ENCODE measurements at places on chromosomes 4 and X.

- DNase-seq: no peak
Measured at GRCh38 chrX:132059973-132060540, 37.0 kb downstream of the STK26 start.

DNA sequence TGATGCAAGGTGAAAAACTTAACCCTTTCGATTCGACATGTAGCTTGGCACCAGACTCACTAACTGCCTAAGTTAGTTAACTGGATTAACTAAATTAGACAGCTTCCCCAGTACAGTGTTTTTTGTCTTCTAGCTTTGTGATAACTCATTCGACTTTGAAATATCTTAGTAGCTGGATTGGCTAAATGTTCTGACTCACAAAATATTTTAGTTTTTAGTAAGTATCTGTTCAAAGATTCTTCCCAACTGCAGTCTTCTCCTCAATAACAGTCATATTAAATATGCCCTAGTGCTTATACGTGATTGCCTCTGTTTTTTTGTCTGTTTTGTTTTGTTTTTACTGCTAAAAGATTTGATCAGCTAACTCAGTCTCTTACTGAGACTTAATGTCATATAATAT is 102.9 kb downstream of the KCNIP4 start:
- DNase-seq: no peak

GRCh38 chr4:163493643-163494359 is 689 bp upstream of the TMA16 start:
- DNase-seq: no peak

GRCh38 chrX:132505116-132505515 is 16.3 kb upstream of the MBNL3 start:
- DNase-seq: no peak

- DNase-seq: no peak
Measured at GRCh38 chrX:116339407-116339806, 97.0 kb upstream of the SLC6A14 start.

- peak; percentile 41 for DNase-seq
Measured at GRCh38 chr4:75289914-75290582, 224.2 kb downstream of the RCHY1 start.

GRCh38 chr4:53752124-53752523 is 160.8 kb upstream of the LNX1 start:
- no peak for DNase-seq

GRCh38 chr4:183733181-183733580 is 74.1 kb downstream of the TRAPPC11 start:
- DNase-seq: no peak

- peak; percentile 6 for DNase-seq
Measured at GRCh38 chr4:77047037-77047436, 28.8 kb downstream of the CCNI start.

DNA sequence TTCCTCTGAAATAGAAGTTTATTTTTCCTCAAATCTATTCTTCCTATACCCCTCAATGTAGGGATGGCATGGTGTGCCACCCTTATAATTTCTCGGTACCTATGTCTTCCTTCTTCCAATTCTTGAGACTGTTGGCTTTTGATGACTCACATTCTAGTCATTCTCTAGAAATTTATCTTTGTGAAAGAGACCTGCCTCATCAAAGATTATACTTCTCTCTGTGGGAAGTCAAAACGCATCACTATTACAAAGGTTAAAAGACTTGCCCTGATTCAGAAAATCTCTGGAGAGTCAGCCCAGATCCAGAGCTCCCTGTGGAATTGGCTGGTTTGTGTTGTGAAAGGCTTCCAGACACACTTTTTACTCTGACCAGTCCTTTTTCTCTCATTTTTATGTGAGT is 65.9 kb upstream of the FSTL5 start:
- no peak for DNase-seq

DNA sequence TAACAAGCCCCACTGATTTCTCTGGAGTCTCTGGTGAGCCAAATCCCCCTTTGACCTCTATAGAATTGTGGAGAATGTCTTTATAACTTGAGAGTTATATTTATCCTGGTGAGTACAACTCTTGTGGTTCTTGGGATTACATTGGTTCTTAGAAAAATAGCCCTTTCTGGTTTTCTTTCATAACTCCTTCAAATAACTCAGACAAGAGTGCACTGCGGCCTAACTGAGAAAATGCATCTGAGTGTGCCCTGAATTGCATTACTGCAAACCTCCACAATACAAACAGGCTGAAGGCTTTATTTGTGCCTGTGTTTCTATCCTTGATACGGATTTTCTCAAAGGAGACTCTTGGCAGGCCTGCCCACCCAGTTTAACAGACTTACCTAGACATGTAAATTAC is 2.7 kb downstream of the BEX3 start:
- no peak for DNase-seq

DNA sequence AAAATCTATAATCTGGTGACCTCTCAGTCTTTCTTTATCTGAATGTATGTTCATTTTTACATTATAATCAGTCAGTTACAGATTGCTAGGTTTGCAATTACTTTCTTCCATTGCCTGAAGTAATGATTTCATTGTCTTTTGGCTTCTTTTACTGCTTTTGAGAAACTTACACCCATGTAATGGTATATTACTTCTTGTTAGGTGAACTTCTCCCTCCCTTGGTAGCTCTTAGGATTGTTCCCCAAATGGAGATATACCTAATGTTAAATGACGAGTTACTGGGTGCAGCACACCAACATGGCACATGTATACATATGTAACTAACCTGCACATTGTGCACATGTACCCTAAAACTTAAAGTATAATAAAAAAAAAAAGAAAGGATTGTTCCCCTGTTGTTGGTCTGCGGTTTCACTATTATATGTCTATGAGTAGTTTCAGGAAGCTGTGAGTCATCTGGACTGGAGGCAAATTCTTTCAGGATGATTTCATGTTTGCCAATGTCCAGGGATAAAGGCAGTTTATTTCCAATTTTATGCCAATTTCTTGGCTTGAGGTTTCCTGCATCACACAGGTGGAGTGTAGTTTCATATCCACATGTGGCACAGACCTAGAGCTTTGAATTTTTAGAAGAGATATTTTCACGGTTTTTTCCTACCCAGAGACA is 21.8 kb downstream of the SPANXC start:
- no peak for DNase-seq

GRCh38 chrX:46965125-46965758 is 53.0 kb downstream of the JADE3 start:
- DNase-seq: peak; percentile 28

GRCh38 chr4:48403358-48403757 is 62.0 kb downstream of the SLAIN2 start:
- no peak for DNase-seq

Data from A673 (cell line).